ENCODE measurements at places on chromosomes 13 and 19. TPM values are rescaled to one million over a fixed set of nuclear protein-coding genes. Genes with fewer than 3 reads are reported as not detected.

DNA sequence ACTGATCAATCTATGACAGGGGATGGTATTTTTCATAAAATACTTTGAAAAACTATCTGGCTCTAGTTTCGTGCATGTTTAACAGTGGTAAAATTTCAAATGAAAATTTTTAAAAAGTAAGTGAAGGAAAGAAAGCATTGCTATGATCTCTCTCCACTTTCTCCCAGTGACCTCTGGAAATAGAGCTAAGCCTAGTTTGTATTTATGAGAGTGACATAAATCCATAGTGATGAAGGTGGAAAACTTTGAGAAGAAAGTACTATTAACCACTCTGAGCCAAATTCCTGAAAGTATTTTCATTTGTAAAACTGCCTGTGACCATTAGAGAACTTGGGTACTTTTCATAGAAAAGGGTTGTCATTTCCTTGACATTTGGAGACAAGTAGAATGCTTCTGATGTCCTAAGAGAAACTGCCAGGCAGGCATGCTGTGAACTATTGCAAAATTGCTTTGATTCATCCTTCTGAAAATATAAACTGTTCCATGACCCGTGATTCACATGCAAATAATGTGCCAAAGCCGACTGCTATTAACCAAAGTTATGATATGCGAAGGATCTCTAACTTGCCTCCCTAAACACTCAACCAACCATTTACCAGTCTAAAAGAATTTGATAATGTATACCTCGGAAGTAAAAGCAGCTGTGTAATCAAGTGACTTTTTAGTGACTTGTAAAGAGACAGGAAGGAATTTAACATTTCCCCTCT is 133.2 kb downstream of the VWA8 start:
- no peak for DNase-seq

DNA sequence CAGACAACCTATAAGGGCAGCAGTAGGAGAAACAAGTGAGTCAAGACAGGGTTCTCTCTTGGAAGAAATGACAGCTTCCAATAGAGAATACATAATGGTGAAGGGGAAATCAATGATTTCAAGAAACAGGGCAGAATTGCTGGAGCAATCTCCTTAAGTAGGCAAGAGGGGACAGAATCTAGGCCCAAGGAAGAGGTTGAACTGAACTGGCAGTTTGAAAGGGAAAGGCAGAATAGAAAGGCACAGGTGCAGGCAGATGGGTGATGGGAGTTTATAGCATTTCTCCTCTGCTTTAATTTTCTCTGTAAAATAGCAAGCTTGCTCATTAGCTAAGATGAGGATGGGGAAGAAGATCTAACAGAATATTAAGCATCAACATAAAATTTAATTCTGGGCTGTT is 110.8 kb downstream of the TBC1D4 start:
- no peak for DNase-seq

Gene CEACAM7
- total RNA-seq: not detected

GRCh38 chr19:38888876-38889275 is 10.5 kb downstream of the SIRT2 start:
- DNase-seq: no peak

- DNase-seq: no peak
These were observed 522.1 kb downstream of the SUCLA2 start for GRCh38 chr13:47478985-47479384.

DNA sequence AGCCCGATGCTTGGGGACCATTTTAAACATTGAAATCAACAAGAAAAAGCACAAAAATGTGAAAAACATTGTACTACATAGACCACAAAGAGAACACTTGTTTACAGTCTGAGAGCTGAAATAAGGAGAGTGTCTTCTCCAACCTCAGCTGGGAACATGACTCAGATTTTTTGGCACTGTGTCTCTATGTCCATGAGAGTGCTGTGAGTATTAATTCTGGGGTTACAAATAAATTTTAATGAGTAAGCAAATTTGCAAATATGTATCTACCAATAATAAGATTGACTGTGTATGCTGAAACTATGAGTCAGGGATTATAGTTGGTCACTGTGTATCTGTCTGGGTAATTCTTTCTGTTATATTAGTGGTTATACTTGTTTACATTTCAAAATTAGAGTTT is 174.0 kb downstream of the DCT start:
- DNase-seq: no peak

DNA sequence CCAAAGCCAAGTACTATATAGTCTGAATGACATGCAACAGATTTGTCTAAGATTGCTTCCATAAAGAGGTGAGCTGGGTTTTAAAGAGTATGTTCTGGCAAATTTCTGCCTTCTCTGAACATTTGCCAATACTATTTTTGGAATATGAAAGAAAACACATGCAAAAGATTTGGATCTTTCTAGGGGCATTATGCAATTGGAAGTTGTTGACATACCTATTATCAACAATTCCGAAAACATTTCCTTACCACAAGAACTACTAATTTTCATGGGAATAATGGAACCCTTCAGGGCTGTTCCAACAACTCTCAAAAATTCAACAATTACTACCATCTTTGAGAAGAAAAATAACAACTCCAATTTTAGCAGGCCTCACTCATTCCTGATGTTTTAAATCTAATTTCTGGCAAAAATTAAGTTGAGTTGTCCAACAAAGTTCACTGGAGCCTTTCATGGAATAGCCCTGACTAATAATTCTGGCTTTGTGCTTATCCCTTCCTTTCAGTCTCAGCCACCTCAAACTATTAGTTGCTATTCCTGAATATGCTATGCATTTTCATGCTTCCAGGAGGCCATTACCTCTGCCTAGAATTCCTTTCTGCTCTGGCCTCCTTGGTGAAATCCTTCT is 250.0 kb downstream of the RGCC start:
- no peak for DNase-seq

DNA sequence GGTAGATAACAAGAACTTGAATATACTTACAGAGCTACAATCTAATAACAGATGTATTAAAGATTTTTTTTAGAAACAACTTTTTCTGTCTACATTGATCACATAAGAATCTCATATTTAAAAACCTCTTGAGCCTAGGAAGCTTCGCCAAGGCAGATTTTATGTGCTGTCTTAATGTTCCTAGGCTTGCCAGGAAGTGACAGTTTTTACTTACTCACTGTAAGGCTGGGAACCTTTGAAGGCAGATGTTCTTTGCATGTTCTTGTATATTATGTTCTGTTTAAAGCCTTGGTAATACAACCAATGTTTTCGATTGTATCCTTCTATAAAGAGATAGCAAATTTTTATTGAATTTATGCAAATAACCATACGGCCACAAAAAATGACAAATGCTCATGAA is 492.7 kb downstream of the GPC5 start:
- no peak for DNase-seq

GRCh38 chr13:67493835-67494234 is 263.7 kb upstream of the PCDH9 start:
- no peak for DNase-seq

All from activated CD4-positive, alpha-beta T cell treated with anti-CD3 and anti-CD28 coated beads for 36 hours (primary cell).